Sciatic nerve (tissue), 2 donors: ENCODE measurements at places on chromosomes 7 and 10. TPM values are rescaled to one million over a fixed set of nuclear protein-coding genes. Genes with fewer than 3 reads are reported as not detected.

Gene PPP1R9A
- total RNA-seq, result 47.9 TPM

Gene STMP1
- total RNA-seq, result 36.2 TPM

Gene TUBB8
- not detected for total RNA-seq

Gene LRIT1
- total RNA-seq, result not detected

Gene HHEX
- 15.3 TPM for total RNA-seq

Gene ZNF316
- 37.5 TPM for total RNA-seq

Gene ZMIZ2
- 92.7 TPM for total RNA-seq

Gene UTF1
- total RNA-seq, result not detected

Gene ELFN1
- 2.4 TPM for total RNA-seq

Gene ADCK2
- 13.9 TPM for total RNA-seq

Gene C10orf105
- 0.53 TPM for total RNA-seq

Gene ITPRIP
- total RNA-seq, result 24.7 TPM

Gene DKK1
- total RNA-seq, result 3.3 TPM

Gene TRPV5
- 0.22 TPM for total RNA-seq

Gene C7orf33
- total RNA-seq, result not detected

Gene ZPBP
- total RNA-seq, result not detected

Gene C1GALT1
- total RNA-seq, result 37.5 TPM

Gene C10orf143
- 4.8 TPM for total RNA-seq

Gene COL13A1
- total RNA-seq, result 1.0 TPM
